Activated CD4-positive, alpha-beta T cell treated with anti-CD3 and anti-CD28 coated beads, Interleukin-2, amount 10 ng/mL, durations not matched to agents 7 days and 5 days (primary cell): ENCODE measurements at places on chromosomes 16 and 17.
A peak's percentile ranks its signal among the peaks of the same experiment; 100 is the strongest.

DNA sequence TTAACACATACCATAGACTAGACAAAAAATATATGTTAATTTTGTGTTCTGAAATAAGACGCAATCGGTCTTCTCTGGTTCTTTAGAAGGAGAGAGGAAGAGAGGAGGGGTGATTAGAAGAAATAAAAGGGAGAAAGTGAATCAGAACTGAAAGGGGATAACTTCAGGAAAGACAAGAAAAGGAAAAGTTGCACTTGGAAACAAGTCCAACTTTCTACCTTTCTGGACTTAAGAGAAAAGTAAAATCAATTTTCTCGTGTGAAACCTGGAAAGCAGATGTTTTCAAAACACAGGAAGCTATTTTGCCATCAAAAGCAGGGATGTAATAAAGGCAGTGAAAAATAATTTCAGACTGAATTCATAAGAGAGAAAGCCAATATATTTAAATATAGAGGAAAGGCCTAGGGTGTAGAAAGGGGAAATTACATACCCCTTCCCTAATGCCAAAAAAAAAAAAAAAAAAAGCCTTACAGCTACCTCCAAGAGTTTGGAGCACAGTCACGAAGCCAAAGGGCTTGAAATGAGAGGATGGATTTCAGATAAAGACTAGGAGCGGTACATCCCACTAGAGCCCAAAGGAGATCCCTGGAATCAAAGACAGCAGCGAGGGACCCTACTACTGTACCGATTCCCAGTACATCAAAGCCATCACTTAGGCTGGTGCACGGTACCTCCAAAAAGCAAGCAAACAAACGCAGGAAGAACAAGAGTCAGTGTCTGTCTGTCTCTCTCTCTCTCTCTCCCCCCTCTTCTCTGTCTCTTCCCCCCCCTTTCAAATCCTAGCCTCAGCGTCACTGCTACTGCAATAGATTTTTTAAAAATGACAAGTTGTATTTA, 12.1 kb upstream of the ZFHX3 start:
- no peak for DNase-seq

DNA sequence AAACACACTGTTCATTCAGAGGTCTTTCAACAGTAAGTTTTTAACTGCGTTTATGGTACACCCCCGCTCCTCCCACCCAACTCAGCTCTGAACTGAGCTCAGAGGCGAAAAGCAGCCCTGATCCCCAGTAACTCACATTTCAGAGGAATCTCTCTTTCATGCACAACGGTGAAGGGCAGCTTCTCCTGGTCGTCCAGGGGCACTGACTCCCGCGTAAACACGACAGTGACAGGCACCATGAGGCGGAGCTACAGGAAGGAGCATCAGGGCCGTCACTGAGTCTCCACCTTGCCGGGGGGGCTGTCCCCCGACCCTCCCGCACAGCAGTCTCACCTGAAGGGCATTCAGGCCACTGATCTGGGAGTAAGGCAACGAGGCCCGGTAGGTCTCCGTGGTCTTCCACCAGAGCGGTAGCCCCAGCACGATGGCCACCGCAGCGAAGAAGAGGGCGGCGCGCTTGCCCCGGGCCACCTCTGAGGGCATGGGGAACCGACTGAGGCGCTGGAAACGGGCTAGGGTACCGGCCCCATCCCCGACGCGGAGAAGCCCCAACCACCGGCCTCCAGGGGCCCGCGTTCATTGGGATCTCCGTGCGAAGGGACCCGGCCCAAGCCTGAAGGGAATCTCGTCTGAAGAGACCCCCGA, 486 bp downstream of the PIGS start:
- DNase-seq, result peak; percentile 62

- DNase-seq, result peak; percentile 71
Measured at GRCh38 chr17:82859431-82860403, 19.9 kb upstream of the ZNF750 start.

- no peak for DNase-seq
Measured at GRCh38 chr16:29775742-29776408, 2.2 kb upstream of the ZG16 start.

GRCh38 chr16:48822431-48822830, 212.5 kb upstream of the N4BP1 start:
- DNase-seq, result no peak

GRCh38 chr17:11308531-11308930, 67.5 kb downstream of the SHISA6 start:
- DNase-seq, result no peak

DNA sequence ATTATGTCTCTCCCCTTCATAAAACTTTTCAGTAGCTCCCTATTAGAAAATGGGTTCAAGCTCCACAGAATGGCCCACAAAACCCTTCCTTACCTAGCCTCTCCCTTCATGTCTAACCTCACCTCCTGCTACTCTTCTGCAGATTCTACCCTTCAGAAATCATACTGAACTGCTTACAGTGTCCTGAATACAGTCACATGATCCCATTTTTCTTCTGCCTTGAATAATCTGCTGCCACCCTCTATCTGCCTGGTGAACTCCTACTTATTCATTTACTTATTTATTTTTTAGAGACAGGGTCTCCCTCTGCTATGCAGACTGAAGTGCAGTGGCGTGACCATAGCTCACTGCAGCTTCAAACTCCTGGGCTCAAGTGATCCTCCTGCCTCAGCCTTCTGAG, 15.0 kb downstream of the LASP1NB start:
- DNase-seq, result no peak

GRCh38 chr16:29154088-29154487, 169.2 kb downstream of the LAT start:
- no peak for DNase-seq

DNA sequence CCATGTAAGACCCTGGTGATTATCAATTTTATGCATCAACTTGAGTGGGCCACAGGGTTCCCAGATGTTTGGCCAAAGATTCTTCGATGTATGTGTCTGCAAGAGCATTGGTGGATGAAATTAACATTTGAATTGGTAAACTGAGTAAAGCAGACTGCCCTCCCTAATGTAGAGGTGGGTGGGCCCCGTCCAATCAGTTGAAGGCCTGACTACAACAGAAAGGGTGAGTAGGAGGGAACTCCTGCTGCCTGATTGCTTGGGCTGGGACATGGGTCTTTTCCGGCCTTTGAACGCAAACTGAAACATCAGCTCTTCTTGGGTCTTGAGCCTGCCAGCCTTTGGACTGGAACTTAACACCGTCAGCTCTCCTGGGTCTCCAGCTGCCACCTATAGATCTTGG, 90.6 kb downstream of the BMERB1 start:
- DNase-seq, result no peak
